ENCODE measurements at places on chromosomes 3 and 15. TPM values are rescaled to one million over a fixed set of nuclear protein-coding genes. Genes with fewer than 3 reads are reported as not detected.
A peak's percentile ranks its signal among the peaks of the same experiment; 100 is the strongest.

GRCh38 chr3:161821591-161821990 lies 325.0 kb downstream of the OTOL1 start:
- no peak for DNase-seq

DNA sequence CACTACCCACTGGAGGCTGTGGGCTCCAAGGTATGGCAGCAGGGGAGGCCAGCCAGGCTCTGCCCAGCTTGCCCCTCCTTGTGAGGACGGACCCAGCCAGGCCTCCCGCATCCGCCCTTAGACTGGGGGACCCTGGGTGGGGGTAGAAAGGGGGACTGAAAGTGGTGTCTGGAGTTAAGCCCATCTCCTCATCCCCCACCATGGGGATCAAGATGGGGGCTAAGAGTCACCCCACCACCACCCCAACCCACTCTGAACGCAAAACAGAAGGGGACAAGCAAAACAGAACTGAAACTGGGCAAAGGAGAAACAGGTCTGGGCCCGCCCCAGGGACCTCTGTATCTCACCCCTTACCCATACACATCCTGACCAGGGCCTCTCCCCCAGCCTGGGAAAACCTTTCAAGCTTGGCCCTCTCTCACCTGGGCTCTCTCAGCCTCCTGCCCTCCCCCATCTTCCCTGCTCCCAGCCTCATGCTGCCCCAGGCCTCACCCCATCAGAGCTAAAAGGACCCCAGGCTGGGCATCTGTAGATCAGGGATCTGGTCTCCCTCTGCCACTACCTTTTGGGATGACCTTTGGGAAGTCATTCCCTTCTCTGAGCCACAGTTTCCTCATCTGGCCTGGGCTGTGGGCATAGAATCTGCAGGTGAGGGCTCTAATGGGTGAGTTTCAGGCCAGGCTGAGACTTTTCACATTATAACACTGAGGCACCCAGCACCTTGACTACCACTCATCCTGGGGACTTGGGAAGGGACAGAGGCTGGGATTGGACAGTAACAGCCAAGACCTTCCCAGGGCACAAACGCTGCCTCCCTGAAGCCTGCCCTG lies 30.0 kb upstream of the CYP11A1 start:
- DNase-seq: no peak

- no peak for DNase-seq
Measured at GRCh38 chr3:191889106-191889505, 428.1 kb downstream of the PYDC2 start.

GRCh38 chr15:87753539-87753938 lies 503.0 kb downstream of the NTRK3 start:
- no peak for DNase-seq

DNA sequence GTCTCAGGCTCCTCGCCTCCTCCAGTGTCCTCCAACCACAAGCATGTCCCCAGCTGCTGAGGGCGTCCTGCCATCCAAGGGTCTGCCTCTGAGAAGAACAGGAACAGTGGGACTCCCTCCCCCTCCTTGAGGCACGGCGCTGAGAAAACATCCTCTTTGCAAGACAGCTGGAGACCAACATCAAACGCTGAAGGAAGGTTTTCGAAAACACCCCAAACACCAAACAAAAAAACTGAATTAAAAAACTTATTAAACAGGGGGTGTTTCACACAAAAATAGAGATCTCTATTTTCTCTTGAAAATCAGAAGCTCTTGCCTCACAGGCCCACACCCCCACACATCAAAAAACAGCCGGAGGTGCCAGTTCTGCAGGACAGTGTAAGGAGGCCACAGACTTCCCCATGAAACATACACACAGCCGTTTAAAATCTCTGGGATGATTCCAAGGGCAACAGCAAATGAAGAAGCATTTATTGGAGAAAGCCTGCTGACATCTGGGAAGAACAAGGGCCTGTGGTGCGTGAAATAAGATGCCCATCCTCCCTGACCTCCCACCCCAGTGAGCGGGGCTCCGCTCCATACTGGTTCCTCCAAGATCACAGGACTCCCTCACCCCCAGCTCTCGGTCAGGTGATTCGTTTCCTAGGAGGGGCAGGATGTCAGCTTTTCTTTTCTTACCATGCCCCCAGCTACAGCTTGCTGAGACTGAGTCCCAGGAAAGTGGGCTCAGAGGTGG lies 71.3 kb downstream of the NUP210 start:
- DNase-seq: no peak

GRCh38 chr3:186605078-186605477 lies 7.8 kb upstream of the AHSG start:
- no peak for DNase-seq

- no peak for DNase-seq
Measured at GRCh38 chr3:150329408-150329807, 78.7 kb upstream of the TSC22D2 start.

DNA sequence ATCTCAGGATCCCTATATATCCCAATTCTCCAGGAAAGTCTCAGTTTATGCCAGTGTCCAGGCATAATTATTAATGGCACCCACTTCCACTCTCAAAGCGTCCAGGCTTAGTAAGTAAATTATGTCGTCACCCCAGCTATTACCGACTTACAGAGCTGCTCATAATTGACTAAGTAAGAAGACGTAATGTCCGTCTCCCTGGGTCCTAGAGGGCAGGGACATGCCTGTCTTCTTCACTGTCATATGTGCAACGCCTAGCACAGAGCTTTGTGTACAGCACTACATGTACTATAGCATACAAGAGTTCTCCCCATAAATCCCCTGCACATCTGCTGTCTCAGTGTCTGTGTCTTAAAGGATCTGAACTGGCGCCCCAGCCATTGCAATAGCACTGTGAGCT lies 23.9 kb upstream of the HRH1 start:
- no peak for DNase-seq

DNA sequence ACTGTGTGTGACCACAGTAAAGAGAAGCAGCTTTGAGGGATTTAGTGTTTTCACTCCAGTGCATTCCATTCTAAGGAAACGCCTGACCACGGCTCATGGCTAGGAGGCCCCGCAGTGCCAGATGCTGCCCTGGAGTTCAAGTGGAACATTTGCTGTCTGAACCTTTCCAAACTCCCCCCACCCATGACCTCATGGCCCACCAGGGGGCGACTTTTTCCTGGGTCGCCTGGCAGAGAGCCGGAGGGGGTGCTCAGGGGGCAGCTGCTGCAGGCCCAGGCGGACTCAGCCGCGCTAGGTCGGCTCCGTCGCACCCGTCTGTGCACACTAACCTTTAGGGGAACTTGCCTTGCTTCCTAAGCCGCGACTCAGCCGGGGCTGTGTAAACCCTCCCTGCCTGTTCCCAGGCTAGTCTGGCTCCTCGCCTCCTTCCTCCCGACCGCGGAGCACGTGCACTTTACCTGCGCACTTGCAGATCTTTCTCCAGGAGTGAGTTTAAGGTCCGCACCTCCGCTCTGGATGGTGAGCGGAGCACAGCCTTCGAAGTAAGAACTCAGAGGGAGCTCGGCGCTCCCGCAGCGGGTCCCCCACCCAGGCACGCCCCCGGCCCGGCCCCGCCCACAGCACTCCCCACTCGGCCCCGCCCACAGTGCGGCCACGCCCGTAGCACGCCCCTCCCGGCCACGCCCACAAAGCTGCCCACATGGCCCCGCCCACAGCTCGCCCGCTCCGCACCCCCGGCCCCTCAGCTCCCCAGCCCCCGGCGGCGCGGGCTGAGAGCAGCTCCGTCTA lies at the start of gene OCA2:
Gene OCA2 (minus strand): TSS at position 550 of the 789 bp plus-strand sequence. CDS start 17,441 bp downstream, outside the sequence.
- peak; percentile 92 for DNase-seq

- no peak for DNase-seq
Measured at GRCh38 chr3:49623071-49623470, 51.1 kb upstream of the APEH start.

GRCh38 chr3:170670504-170670903 lies 84.6 kb upstream of the SLC7A14 start:
- DNase-seq: no peak

GRCh38 chr15:92025706-92026270 lies 172.3 kb downstream of the SLCO3A1 start:
- DNase-seq: peak; percentile 49

- no peak for DNase-seq
Measured at GRCh38 chr3:7764115-7764514, 737.5 kb upstream of the LMCD1 start.

DNA sequence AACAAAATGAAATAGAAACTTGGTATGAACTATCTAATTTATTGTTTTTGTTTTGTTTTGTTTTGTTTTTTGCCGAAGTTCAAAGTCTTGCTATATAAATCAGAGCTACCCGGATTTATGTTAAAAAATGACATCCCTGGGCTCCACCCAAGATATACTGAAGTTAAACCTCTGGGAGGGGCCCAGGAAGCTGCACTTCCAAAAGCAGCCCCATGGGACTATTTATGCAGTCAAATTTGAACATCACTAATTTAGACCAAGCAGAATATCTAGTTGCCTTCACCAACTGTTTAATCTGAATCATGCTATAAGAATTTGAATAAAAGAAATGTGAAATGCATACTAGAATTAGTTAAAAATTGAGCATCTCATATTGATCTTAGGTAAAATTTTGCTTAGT lies 32.2 kb downstream of the PEX5L start:
- no peak for DNase-seq

DNA sequence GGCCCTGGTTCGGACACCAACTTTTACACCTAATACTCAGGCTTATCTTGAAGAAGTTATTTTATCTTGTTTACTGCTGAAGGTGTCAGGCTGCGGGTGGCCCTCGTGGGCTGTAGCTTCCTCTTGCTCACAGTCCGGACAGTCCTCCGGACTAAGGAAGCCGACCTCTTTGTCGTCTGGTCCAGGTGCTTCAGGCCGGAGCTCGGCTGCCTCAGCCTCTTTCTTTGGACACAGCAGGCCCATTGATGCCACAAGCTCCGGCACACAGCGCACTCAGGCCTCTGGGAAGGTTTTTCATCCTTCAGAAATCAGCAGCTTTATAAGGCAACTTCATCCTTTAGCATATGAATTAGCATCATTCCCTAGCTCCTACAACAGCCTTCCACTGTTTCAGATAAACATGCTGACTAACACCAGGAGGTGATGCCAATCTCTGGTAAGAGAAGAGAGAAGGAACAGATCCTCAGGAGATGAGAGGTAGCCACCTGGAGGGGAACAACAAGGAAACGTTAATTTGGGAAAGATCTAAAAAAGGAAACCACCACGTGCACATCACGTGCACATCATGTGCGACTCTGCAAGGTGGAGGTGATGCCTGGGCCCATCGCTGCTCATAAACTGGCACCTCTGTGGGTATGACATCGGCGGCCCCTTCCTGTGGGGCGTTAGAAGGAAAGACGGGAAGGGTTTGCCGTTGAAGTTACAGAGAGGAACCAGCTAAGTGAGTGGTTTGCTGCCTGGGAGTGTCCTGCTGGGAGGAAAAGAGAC lies 4.4 kb upstream of the CHAC1 start:
- no peak for DNase-seq

DNA sequence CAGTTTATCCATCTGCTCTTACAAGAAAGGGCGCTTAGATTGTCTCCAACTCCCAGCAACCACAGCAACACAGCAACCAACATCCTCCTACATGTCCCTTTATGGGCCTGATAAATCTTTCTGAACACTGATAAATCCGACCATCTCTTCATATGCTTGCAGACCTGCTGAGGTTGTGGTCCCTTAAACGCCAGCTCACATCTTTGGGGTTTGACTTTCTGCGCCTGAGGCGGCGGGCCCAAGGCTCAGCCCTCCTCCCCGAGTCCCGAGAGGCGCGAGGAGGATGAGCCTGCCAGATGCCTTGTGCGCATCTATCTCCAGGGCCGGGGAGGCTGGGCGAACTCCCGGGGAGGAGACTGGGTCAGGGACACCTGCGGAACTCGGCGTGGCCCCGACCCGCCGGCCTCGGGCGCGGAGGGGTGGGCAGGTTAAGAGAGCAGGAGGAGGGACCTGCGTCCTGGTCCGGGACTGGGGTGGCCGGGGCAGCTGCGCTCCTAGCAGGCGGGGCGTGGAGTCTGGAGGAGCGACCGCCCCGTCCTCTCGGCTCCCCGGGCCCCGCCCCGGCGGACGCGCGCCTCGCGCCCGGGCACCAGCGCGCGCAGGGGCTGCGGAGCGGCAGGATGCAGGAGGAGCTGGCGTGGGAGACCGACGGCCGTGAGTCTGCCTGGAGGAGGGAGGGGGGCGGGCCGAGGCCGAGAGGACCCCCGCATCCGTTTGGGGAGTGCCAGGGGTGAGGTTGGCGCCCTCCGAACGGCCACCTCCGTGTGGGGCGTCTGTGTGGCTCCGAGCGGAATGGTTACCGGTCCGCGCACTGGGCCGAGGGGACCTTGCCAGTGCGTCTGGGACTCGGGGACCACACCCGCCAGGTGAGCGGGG lies at the start of gene ANKDD1A:
Gene ANKDD1A (plus strand): TSS at position 592 of the 876 bp plus-strand sequence. CDS start 29 bp downstream, at position 621.
- peak; percentile 81 for DNase-seq

- DNase-seq: peak; percentile 89
Measured at GRCh38 chr3:57596495-57597126, 533 bp downstream of the ARF4 start.

GRCh38 chr3:113594066-113594465 lies 61.7 kb downstream of the SIDT1 start:
- no peak for DNase-seq

DNA sequence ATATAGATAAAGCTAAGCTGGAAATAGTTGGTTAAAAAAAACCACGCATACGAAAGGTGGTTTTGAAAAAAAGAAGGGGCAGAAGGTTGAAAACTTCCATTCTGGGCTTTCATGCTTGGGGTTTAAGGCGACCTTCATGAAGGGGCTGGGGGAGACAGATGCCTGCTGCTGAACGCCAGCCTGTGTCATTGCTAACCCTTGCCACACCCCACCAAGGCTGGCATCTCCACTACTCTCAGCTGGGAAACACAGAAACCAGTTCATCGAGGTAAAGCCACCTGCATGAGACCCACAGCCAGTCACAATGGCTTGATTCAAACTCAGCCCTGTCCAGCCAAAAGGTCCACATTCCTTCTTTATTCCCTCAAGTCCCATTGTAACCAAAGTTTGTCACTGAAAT lies 78.7 kb downstream of the ADAMTS17 start:
- no peak for DNase-seq

Gene ZDHHC19
- not detected for total RNA-seq

Gene ESYT3
- 0.60 TPM for total RNA-seq

Gene ATP13A5
- total RNA-seq: not detected

Gene ARMC8
- 52.4 TPM for total RNA-seq

Gene CYP19A1
- 38.1 TPM for total RNA-seq

Gene SELENOS
- 122 TPM for total RNA-seq

Gene ISY1
- 20.1 TPM for total RNA-seq

Gene GALNT15
- 1.9 TPM for total RNA-seq

Gene CCR9
- 0.20 TPM for total RNA-seq

Measured in hepatocyte (in vitro differentiated cells).